ENCODE measurements at places on chromosomes 4 and X.

GRCh38 chr4:118823471-118823870 is 12.5 kb downstream of the SEC24D start:
- DNase-seq = no peak

DNA sequence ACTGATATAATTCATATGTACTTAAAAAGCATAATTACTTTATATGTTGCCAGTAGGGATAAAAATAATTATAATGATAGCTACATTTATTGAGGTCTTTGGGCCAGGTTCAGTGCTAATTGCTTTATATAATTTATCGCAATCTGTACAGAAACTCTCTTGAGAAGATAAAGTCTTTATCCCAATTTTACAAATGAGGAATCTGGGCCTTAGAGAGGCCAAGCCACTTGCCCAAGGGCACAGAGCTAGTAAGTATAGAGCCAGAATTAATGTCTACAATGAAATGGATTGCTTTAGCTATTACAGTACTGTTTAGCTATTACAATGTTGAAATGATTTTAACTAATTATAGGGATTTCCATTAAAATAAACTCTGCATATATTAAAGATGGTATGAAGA is 30.6 kb upstream of the TBC1D1 start:
- no peak for DNase-seq

DNA sequence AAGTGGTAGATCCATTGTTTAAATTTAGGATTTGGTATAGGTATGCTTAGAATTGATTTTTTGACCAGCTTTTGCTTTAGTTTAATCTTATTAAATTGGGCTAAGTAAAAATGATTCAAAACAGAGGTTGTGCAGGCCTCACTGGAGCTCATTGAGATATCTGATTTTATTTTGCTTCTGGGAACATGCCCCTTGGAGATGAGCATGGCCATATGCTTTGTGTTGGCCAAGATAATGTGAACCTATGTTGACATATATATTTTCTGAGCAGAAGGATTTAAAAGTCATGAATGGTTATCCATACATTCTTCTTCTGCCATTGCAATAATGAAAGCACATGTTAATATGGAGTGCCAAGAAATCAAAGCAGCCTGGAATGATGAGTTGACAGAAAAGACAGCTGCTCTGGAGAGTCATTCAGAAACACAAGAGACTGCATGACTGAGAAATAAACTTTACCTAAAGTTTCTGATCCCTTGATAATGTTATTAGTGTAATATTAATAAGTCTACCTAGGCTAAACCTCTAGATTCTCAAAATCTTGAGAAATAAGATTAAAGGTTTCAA is 489.7 kb upstream of the GNPDA2 start:
- DNase-seq = no peak

DNA sequence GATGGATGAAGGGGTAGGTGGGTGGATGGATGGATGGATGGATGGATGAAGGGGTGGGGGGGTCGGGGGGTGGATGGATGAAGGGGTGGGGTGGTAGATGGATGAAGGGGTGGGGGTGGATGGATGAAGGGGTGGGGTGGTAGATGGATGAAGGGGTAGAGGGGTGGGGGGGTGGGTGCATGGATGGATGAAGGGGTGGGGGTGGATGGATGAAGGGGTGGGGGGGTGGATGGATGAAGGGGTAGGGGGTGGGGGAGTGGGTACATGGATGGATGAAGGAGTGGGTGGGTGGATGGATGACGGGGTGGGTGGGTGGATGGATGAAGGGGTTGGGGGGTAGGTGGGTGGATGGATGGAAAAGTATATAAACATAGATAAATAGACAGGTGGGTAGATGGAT is 74.2 kb downstream of the PRKX start:
- no peak for DNase-seq

Measured in activated naive CD4-positive, alpha-beta T cell (primary cell).